ENCODE measurements at places on chromosomes 5 and 9. TPM values are rescaled to one million over a fixed set of nuclear protein-coding genes. Genes with fewer than 3 reads are reported as not detected.

NUTM2G gene
- total RNA-seq: not detected

C5orf52 gene
- total RNA-seq: not detected

SPINK4 gene
- total RNA-seq: not detected

GABRA6 gene
- not detected for total RNA-seq

PCDHB12 gene
- 0.04 TPM for total RNA-seq

TAF11L5 gene
- total RNA-seq: not detected

HCN1 gene
- total RNA-seq: not detected

HAVCR1 gene
- 37.2 TPM for total RNA-seq

ANGPTL2 gene
- not detected for total RNA-seq

SLC6A18 gene
- total RNA-seq: not detected

ARL10 gene
- 0.61 TPM for total RNA-seq

MEIKIN gene
- not detected for total RNA-seq

HK3 gene
- total RNA-seq: 0.03 TPM

RNF145 gene
- 147 TPM for total RNA-seq

DNAJC18 gene
- total RNA-seq: 6.4 TPM

ACTBL2 gene
- total RNA-seq: 0.03 TPM

CATSPER3 gene
- total RNA-seq: 0.40 TPM

YIPF5 gene
- total RNA-seq: 73.7 TPM

SFXN1 gene
- total RNA-seq: 94.2 TPM

HTR1A gene
- total RNA-seq: not detected

C9orf40 gene
- total RNA-seq: 10.4 TPM

PCDHA9 gene
- total RNA-seq: not detected

IFNA2 gene
- total RNA-seq: not detected

CARTPT gene
- total RNA-seq: not detected

SLC27A4 gene
- 38.8 TPM for total RNA-seq

PDZD2 gene
- total RNA-seq: 0.10 TPM

FAM153A gene
- total RNA-seq: not detected

GPR151 gene
- not detected for total RNA-seq

NR2F1 gene
- 3.8 TPM for total RNA-seq
